Common myeloid progenitor, CD34-positive (primary cell): ENCODE measurements at places on chromosomes 2 and 18.

DNA sequence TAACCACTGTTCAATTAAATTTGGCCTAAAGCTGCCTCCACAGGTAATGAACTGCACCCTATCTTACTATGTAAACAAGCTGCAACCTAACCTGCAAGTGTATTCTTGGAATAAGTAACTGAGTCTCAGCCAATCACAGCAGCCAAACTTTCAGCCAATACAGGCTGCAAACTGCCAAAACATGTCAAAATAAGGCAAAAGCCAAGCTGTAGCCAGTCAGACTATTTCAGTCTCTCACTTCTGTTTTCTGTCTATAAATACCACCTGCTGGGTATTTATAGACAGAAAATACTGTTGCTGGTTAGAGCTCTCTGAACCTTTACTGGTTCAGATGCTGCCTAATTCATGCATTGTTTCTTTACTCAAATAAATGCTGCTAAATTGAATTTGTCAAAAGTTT is 14.3 kb downstream of the C2orf76 start:
- peak; percentile 20 for DNase-seq

GRCh38 chr18:57060814-57061213 is 86.1 kb upstream of the BOD1L2 start:
- no peak for DNase-seq

DNA sequence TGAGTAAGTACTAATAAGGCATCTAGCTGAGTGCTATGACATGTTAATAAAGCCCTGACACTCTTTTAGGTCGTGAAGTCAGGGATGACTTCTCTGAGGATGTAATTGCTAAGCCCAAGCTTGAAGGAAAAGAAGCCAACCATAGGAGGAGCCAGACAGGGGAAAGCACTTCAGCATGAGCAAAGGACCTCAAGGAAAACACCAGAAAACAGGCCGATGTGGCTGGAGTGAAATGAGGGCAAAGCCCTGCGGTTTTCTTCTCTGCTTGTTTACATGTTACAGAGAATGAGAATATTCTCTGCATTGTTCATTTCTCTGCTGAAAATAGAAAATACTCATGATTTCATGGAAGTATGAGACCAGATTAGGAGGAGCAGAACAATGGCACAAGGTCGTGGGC is 112.5 kb upstream of the ARHGAP28 start:
- no peak for DNase-seq

DNA sequence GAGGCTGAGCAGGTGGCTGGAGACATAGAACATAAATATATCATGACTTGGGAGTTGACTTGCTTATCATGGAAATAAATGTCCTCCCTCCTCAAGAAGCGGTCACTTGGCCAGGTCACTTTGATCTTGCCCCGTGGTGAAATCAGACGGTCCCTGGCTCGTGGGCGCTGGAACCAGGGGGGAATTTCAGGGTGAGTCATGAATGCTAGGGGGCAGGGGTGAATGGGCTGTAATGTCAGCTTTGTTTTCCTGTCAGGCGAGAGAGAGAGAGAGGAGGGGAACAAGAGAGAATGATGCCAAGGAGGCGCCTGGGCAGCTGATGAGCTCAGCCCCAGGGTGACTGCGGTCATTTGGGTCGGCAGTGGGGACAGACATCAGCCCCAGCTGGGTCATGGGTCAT is 47.7 kb downstream of the RRM2 start:
- no peak for DNase-seq

DNA sequence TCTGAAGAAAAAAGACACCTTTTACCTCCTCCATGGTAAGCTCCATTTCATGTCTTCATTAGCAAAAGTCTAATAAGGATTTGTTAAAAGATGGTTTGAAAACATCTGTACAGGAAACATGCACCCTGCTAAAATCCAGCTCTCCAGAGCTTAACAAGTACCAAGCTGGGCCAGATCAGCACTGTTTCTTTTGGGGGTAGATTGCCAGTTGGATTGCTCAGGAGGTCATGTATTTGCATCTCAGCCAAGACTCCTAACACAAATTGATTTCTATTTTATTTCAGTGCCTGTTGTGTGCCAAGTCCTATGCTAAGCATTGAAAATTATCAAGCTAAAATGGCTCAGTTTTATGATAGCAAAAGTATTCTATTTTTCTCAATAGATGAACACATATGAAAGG is 3.4 kb upstream of the TMEM182 start:
- no peak for DNase-seq

DNA sequence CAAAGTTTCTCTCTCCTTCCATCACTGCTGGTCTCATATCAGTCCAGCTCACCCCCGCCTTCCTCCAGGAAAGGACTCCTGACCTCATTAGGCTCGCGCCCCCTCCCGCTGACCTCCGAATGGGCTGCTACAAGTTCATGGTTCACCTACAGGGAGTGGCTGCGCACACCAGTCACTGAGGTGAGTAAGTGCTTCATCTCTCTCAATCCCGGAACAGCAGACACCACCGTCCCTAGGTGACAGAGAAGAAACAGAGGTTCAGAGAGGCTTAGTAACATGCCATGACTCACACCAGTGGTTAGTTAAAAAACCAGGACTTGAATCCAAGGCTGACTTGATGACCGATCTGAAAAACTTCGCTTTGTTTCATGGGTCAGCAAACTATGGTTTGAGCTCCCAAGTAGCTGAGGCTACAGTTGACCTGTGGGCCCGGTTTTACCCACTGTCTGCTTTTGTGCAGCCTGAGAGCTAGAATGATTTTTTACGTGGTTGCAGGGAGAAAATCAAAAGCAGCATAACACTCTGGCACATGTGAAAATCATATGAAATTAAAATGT is 42.0 kb downstream of the ZFP36L2 start:
- no peak for DNase-seq

- DNase-seq, result no peak
Measured at GRCh38 chr2:96547731-96548171, 11.2 kb downstream of the ARID5A start.

DNA sequence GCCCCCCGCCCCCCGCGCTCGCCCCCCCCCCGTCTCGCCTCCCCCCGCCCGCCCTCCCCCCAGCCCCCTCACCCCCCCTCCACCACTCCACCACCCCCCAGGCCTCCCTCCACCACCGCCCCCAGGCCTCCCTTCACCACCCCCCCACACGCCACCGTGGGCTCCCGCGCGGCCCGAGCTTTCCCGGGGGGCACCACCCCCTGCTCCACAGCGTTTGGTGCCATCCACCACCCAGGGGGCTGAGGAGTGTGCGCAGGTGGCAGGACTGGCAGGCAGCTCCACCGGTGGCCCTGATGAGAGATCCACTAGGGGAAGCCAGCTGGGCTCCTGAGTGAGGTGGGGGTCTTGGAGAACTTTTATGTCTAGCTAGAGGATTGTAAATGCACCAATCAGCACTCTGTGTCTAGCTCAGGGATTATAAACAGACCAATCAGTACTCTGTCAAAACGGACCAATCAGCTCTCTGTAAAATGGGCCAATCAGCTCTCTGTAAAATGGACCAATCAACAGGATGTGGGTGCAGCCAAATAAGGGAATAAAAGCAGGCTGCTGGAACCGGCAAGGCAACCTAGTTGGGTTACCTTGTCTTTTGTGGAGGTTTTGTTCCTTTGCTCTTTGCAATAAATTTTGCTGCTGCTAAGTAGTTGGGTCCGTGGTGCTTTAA is 43.0 kb upstream of the ITSN2 start:
- no peak for DNase-seq

- no peak for DNase-seq
Measured at GRCh38 chr18:57631697-57632096, 10.1 kb upstream of the NARS1 start.

- DNase-seq, result no peak
Measured at GRCh38 chr2:133867166-133867565, 298.9 kb upstream of the NCKAP5 start.

DNA sequence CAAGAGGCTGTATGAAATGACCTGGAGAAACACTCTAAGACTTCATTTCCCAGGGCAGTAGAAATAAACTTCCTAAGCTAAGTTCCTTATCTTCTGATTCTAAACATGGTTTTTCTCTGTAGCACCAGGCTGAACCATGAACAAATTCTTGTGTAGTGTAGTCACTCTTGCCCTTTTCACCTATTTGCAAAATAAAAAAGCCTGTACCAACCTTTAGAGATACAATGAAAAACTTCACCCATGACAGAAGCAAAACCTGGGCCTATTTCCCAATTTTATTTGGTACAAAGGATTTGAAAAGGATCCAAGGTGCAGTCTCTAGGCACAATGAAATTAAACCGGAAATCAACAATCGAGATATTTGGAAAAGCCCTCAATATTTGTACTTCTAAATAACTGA is 43.6 kb downstream of the POLR1A start:
- DNase-seq, result no peak

- no peak for DNase-seq
Measured at GRCh38 chr2:22481486-22482259, 903.3 kb upstream of the KLHL29 start.

DNA sequence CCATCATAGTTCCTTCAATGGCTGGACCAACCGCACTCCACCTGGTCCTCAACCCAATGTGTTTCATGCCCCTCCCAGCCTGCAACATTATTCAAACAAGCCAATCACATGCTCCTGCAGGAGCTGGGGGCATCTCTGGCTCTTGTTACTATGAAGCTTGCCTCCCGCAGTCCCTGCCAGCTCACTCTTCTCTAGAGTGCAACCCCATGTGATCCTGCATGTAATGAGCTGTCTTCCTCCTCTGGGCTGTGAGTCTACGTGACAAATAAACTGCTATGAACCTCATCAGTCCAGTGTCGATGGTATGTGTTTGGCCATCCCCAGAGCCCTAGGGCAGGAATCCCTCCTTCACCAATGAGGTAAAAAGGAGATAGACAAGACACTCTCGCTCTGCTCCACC is 15.8 kb upstream of the BOD1L2 start:
- DNase-seq, result no peak

DNA sequence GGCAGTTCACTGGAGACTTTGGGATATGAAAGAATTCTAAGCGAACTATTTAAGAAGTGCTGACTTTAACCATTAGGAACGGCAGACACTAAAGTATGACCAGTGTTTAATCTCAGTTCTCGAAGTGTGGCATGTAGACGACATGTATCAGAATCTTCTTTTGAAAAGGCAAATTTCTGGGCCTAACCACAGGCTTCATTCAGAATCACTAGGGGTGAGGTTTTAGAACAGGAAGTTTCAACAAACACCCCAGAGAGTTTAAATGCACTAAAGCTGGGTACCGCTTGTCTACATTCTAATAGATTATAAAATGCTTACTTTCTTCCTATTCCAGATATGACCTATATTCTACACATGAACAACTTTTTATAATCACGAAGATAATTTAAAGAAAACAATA is 180.3 kb downstream of the ANKRD44 start:
- peak; percentile 11 for DNase-seq

DNA sequence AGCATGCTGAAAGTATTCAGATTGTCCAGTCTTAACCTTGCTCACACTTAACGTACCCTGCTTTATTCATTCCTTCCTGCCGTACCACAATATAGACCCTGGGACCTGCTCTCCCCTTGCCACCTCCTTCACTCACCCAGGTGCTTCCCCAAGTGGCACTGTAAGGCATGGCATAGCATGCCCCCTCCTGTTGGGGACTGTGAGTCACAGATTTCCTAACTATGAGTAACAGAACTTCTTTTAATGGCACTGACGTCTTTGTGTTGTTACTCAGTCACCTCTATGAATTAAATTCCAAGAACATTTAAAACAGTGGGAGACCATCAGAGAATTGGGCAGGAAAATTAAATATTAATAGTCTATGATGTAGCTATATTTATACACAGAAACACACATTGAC is 117.2 kb downstream of the CTNNA2 start:
- no peak for DNase-seq

GRCh38 chr2:152580714-152581113 is 136.5 kb downstream of the PRPF40A start:
- peak; percentile 48 for DNase-seq

- DNase-seq, result no peak
Measured at GRCh38 chr18:75203416-75204268, 5.3 kb downstream of the PTGR3 start.

- peak; percentile 84 for DNase-seq
Measured at GRCh38 chr2:200812122-200813022, 662 bp downstream of the BZW1 start.

DNA sequence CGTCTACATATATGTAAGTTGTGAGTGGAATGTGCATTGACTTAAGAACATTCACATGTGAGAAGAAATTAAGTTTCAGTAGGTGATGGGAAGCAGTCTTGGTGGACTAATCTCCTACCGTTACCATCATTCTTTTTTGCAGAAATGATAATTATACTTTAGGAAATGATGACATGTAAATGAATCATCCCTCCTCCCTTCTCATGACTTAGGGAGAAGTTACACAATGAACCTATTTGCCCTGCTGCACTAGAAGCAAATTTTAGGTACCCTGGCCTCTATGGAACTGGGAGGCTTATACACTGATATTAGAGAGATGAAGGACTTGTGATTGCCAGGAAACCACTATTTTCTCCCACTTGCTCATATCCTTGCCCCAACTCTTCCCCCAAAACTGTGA is 214.2 kb downstream of the CALCRL start:
- no peak for DNase-seq

DNA sequence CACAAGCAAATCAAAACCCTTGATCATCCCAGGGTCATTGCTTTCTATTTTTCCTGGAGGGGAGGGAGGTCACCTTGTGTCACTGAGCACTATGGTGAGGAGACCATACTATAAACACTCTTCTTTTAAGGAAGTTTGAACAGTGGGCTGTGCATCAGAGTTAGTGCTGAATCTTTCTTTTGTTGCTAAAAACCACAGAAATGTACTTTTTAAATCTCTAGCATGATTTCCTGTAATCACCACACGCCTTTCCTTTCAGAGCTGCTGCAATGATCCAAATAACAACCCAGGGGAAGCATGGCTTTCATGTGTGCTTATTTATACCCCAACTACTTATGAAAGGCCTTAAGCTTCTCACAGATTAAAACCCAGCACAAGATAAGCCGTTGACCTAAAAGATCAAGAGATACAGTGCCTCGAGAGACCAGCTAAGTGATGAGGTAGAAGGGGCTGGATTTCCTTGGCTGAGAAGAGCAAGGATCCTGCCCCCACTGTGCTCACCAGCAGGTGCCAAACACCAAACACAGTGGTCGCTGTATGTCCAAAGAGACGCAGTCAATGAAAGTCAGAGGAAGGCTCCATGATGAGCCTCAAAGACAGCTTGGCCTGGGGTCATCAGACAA is 34.7 kb downstream of the TRABD2A start:
- DNase-seq, result peak; percentile 26

DNA sequence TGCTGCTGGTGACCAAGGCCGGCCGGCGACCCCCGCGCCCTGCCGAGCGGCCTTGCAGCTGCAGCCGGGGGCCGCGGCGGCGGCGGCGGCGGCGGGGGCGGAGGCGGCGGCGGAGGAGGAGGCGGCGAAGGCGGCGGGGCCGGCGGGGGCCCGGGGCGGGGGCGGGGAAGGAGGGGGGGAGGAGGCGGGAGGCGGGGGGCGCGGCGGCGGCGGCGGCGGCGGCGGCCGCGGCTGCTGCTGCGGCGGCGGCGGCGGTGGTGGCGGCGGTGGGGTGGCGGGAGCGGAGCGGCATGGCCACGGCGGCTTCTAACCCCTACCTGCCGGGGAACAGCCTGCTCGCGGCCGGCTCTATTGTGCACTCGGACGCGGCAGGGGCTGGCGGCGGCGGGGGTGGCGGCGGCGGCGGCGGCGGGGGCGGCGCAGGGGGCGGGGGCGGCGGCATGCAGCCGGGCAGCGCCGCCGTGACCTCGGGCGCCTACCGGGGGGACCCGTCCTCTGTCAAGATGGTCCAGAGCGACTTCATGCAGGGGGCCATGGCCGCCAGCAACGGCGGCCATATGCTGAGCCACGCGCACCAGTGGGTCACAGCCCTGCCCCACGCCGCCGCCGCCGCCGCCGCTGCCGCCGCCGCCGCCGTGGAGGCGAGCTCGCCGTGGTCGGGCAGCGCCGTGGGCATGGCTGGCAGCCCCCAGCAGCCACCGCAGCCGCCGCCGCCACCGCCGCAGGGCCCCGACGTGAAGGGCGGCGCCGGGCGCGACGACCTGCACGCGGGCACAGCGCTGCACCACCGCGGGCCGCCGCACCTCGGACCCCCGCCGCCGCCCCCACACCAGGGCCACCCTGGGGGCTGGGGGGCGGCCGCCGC is 1.5 kb downstream of the POU3F3 start:
- no peak for DNase-seq
